ENCODE measurements at places on chromosomes 5 and 9.

DNA sequence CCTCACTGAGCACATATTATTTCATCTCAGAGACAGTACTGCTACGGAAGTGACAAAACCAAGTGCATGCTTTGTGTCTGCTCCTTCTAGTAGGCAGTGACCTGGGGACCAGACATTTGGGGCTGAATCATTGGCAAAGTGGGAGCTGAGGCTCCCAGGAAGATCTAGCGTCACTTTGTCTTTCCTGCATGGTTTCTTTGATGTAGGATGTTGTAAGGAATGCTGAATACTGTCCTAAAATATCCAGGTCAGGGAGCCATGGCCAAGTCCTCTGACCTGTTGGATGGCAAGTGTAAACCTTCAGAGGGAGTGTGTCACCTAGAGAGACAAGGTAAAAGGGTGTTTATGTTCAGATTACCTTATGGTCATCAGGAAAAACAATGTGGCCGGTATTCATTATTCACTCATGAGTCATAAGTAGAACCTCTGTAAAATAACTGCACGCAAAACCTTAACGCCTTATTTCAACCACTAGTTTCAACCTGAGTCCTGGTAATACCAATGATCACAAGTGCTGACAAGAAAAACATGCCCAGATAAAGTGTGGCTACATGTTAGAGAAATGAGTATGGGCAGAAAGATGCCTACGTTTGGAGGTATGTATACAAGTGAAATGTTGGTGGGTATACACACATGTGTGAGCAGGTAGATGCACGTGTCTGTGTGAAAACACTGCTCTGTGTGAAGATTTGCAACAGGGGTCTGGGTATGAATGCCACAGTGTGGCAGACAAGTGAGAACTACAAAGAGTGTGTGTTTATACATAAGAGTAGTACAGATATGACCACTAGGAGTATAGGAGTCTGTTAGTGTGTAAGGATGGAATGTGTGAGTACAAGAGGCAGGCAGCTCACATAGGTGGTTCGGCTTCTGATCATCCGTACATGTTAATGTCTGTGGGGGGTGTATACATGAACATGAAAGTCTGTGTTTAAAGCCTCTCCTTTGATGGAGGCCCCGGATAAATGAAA is 263.9 kb downstream of the SPOCK1 start:
- DNase-seq = no peak

GRCh38 chr9:95031711-95032461 is 285.6 kb downstream of the FANCC start:
- DNase-seq = peak; percentile 91

- DNase-seq = no peak
Observed at GRCh38 chr9:38229104-38229500, 160.1 kb upstream of the SHB start.

DNA sequence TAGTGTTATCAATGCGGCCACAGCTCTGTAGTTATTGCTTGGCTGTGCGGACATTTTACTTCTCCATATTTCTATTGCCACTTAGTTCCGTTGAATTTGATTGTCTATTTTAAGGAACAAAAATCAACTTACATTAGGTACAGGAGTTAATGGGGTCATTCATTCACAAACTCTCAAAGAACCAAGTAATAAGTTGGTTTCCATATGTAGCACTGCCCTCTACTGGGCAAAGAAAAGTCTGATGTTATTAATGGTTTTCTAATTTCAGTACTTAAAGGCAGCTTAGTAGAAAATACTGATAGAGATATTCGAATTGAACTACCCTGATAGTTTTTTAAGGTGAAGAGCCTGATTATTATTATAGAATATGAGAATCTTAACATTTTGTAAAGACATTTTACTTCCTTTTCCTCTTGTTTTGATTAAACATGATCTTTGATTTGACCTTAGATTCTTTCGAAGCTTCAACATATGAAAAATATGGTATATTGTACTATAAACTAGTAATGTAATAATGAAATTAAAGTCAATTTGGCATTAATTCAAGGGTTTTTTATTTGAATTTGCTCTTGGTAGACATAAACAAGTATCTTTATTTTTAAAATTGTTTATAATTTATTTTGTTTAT is 119.5 kb upstream of the CTNND2 start:
- peak; percentile 1 for DNase-seq

- DNase-seq = no peak
Observed at GRCh38 chr9:99436616-99437015, 214.5 kb downstream of the SEC61B start.

- DNase-seq = no peak
Observed at GRCh38 chr5:175521313-175521833, 43.0 kb downstream of the SFXN1 start.

DNA sequence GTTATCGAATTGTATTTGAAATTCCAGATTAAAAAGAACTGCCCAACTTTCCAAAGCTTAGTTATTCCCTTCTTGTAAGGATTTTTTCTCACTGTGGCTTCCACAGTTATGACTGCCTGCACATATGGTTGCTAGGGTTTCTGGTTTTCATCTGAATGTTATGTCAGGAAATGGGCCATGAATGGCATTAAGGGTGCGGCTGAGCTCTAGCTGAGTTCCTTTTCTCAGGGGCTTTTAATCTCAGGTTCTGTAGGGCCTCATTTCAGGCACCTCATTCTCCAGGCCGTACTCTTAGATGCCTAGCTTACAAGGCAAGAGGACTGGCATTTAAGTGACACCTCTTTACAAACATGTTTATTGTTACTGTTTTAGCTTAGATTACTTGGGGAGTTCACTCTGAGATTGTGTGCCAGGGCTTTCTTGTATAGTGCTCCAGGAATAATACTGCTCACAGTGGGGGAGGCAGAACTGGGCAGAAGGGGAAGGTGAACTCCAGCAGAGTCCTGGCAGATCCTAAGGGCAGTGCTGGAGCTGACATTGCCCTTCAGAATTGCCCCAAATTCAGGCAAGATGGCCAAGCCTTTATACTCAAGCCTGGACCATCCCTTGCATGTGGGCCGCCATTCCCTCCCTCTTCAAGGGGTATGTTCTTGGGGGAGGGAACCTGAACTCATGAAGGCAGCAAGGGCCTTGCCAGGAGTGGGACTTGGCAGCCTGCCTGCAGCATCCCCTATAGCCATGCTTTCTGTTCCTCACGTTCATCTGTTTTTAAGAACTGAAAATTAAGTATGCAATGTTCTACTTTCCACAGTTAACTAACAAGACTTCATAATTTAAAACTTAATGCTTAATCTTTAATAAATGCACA is 111.5 kb downstream of the KDM4C start:
- no peak for DNase-seq

GRCh38 chr9:69871118-69871834 is 50.7 kb downstream of the CFAP95 start:
- no peak for DNase-seq

DNA sequence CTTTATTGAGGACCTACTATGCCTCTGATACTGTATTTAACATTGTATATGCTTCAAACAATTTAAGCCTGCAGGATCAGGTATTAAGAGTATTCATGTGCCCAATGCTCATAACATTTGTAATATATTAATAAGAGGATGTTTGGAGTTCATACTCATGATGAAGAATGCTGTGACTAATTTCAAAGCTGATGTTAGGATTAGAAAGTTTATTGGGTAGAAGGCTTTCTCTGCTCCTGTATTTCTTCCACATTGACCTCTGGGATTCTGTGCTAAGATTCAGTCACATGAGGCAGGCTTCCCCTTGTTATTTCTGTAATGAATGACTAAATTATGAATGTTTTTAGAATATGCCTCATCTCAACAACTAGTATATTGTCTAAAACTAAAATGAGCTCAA is 456.4 kb downstream of the NFIB start:
- no peak for DNase-seq

GRCh38 chr9:12874395-12874794 is 99.6 kb downstream of the LURAP1L start:
- DNase-seq = no peak

DNA sequence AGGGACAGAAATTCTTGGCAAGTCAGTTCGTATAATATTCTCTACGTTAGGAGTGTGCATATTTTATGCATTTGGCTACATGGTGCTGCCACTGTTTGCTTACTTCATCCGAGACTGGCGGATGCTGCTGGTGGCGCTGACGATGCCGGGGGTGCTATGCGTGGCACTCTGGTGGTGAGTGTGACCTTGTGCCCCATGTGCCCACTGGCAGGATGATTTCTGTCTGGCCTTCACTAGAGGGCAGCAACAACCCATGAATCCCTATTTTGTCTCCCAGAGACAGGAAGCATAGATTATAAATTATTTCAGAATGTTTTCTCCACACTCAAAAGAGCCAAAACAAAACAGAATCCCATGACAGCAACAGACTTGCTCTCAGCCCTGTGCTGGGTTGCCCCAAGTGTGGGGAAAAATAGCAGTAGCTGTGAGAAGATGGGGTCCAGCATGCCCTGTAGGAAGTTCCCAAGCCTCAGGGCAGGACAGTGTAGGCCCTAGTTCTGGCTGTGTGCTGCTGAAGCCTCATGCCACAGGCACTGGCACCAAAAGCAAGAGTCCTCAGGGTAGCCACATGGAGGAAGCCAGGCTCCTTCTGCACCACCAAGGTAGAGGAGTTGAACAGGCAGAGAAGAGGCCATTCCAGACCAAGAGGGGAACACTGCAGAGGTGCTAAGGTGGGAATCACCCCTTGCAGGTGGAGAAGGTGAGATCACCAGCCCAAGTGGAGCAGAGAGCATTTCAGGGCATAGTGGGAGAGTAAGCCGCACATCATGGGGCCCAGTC is 16.0 kb downstream of the SLC22A5 start:
- peak; percentile 71 for DNase-seq

DNA sequence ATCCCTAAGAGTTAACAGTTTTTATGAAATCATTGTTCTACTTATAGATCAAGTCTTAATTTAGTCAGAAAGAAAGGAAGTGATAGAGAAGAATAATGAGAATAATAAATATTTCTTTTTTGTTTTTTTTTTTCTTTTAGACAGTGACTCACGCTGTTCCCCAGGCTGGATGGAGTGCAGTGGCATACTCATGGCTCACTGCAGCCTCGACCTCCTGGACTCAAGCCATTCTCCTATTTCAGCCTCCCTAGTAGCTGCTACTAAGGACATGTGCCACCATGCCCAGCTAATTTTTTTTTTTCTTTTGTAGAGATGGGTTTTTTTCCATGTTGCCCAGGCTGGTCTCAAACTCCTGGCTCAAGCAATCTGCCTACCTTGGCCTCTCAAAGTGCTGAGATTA is 11.0 kb downstream of the IFNA21 start:
- no peak for DNase-seq

DNA sequence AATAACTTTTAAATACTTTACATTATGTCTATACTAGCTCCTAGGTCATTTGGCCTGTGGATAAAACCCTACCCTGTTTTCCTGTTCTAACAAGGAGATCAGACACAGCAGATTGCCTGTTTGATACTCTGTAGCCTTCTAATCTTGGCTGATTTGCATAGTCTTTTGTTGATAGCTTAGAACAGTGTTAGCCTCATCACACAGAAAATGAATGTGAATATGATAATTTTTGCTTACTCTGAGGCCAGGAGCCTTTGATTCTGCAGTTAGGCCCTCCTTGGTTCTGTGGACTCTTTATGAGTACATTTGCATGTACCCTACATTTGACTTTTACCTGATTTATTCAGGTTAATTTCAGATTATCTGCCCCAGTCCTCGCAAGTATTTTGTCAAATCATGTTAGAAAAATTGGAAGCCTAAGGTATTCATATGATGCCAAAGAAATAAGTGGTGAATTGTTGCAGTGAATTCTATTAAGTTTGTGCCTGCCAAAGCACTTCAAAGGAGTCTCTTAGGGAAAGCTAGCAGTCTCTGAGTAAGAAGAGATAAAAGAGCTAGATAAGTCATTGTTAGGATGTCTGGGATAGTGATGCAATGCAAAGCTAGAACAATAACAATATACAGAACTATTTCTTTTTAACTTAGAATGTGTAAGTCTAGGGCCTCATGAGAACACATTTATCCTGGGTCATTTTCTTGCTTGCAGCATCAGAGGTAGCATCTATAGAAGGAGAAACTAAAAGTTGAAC is 56.4 kb downstream of the SCAMP1 start:
- peak; percentile 3 for DNase-seq

DNA sequence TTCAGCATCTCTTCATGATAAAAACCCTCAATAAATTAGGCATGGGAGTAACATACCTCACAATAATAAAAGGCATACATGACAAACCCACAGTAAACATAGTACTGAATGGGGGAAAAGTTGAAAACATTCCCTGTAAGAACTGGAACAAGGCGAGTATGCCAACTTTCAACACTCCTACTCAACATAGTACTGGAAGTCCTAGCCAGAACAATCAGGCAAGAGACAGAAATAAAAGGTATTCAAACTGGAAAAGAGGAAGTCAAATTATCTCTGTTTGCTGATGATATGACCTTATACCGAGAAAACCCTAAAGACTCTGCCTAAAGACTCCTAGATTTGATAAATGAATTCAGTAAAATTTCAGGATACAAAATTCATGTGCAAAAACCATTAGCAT is 167.6 kb downstream of the TMEM38B start:
- no peak for DNase-seq

- DNase-seq = no peak
Observed at GRCh38 chr9:110650261-110650660, 18.3 kb upstream of the MUSK start.

DNA sequence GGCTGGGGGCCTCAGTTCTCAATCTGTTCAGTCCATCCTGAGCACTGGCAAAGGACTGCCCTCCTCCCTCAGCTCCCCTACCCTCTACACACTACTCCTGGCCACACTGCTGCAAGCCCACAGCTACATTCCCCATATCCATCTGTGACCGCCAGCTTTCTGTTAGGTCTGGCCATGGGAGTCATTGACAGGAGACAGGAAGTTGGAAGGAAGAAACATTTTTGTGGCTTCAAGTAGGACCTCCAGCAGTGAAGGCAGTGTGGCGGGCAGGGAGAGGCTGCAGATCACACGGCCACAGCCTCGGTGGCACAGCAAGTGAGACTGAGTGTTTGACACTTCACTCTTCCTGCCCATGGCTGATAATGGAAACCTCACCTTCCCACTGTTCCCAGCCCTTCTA is 55.9 kb downstream of the SECISBP2 start:
- no peak for DNase-seq

All from COLO829 (cell line).